ENCODE measurements at places on chromosomes 3 and 15.

DNA sequence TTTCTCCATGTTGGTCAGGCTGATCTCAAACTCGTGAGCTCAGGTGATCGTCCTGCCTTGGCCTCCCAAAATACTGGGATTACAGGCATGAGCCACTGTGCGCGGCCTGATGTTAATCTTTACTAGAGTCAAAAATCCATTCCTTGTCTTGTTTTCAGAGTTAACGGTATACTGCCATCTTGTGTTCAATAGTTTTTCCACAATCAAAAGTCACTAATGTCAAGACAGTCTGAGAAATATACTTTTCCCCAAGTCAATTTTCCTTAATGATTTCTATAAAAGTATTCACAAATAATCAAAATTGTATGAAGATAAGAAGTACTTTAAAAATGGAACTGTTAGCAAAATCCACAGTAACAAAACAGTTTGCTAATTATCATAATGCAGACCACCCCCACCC, 8.5 kb downstream of the CRBN start:
- DNase-seq = peak; percentile 57

DNA sequence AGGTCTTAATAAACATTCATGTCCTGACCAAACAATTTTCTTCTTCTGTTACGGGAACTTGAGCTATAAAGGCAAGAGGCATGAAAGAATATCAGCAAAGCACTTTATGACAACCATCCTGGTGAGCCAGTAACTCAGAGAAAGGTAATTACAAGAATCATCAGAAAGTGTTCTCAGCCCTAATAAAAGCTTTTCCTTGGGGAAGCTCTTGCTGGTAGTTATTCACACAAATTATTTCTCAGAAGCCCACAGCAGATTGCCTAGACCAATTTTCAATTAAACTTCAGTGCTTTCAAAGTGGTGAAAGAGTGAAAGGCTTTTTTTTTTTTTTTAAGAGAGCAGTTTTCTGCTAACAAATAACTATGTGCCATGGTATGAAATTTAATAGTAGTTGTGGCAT, 60.9 kb upstream of the PEX5L start:
- DNase-seq = no peak

- no peak for DNase-seq
Measured at GRCh38 chr3:172749230-172749965, 1.1 kb upstream of the ECT2 start.

DNA sequence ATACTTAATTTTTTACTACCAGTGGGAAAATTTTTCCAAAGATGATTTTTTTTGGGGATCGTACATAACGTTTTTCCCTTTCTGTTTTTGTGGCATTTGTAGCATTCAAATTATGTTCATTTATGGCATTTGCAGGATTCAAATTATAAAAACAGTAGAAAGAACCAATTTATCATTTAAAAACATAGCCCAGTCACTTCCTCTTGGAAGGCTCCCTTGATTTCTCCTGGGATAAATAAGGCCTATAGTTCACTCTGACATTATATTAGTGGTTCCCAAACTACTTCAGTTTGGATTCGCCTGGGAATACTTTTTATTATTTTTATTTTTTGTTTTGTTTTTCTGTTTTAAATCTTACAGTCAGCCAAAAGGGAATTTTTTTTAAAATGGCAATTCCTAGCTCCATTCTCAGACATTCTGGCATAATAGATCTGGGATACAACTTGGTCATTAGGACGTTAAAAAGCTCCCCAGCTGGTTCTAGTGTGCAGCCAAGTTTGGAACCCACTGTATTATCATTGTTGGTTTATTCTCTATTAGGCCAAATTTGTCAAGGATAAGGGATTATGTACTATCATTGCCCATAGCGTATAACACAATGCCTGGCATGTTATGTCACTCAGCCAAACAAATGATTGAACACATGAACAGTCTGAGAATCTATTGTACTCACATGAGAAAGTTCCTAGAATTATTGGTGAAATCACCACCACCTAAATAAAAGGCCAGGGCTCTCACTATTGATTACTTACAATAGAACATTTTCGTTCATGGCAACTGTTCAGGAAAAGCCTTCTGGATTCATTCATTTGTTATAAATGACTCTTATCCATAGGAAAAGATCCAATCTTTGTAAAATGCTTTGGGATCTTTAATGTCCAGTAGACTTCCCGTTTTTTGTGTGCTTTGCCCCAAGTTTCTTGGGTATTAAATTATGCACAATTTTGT, 28.9 kb downstream of the RARB start:
- no peak for DNase-seq

- peak; percentile 36 for DNase-seq
Measured at GRCh38 chr15:81038975-81039607, 38.4 kb downstream of the TLNRD1 start.
